ENCODE measurements at places on chromosomes 4 and X.
A peak's percentile ranks its signal among the peaks of the same experiment; 100 is the strongest.

GRCh38 chr4:152079543-152080293, 318.9 kb upstream of the GATB start:
- peak; percentile 64 for DNase-seq

DNA sequence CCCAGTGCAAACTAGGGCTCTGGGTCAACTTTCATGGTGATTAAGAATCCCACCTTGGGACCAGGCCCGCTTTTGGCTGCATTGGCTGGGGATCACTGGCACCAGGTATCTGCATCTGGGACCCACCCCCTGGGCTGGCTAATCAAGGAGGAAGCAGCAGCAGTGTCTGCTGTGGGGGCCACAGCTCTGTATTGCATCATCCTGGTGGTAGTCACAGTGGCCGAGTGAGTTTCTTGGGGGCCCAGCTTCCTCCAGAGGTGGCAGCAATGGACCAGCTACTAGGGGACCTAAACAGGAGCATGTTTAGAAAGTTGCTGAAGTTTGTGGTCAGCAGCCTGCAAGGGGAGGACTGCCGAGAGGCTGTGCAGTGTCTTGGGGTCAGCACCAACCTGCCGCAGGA, 15.7 kb downstream of the LNX1 start:
- DNase-seq, result no peak

DNA sequence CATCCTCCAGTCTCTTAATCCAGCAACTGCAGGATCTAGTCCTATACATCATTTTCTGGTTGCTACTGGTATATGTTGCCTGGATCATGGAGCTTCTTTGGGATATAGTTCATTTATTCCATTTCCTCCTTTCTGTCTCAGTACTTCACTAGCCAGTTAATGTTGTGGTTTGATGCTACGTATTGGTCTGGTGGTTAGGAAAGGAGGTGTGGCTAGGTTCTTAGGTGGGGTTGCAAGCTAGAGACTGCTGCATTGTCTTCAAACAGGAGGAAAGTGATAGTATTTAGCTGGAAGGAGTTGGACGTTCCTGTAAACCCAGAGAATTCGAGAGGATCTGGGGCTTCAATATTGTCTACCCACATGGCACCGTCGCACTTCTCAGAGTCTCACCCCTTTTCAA, 129.5 kb downstream of the SNCA start:
- DNase-seq, result no peak

- no peak for DNase-seq
Observed at GRCh38 chr4:120916937-120917336, 5.6 kb downstream of the PRDM5 start.

- no peak for DNase-seq
Observed at GRCh38 chr4:188031751-188032150, 36.2 kb downstream of the ZFP42 start.

DNA sequence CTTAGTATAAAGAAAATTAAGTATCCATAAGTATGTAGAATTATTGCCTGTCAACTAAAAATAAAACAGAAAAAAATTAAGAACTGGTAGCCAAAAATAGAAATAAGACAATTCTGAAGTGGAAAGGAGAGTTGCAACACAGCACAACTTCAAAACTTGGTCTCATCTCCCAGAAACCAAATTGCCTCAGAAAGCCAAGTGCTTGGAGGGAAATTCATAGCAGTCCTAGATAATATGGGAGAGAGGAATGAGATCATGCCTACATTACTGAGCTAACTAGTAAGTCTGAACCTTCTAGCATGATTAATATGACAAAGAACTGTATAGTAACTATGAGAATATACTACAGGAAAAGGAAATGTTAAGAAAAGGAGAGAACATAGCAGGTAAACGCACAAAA, 256.5 kb downstream of the LDB2 start:
- DNase-seq, result no peak

DNA sequence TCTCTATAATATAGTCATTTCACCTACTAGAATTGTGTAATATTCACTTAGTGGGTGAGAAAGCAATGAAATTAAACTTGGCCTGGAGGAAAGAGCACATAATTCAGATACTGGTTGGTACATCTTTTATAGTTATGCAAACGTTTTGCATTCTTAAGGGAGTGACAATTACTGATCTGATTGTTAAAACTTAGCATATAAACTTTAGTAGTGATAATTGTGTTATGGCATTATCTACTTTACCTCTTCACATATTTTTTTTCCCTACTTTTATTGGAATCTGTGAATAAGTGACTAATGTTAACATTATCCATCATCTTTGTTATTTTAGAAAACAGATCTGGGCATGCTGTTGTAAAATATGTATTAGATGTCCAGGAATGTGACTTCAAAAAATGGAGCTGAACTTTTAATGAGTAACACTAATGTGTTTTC, 217.4 kb upstream of the GIMD1 start:
- DNase-seq, result no peak

DNA sequence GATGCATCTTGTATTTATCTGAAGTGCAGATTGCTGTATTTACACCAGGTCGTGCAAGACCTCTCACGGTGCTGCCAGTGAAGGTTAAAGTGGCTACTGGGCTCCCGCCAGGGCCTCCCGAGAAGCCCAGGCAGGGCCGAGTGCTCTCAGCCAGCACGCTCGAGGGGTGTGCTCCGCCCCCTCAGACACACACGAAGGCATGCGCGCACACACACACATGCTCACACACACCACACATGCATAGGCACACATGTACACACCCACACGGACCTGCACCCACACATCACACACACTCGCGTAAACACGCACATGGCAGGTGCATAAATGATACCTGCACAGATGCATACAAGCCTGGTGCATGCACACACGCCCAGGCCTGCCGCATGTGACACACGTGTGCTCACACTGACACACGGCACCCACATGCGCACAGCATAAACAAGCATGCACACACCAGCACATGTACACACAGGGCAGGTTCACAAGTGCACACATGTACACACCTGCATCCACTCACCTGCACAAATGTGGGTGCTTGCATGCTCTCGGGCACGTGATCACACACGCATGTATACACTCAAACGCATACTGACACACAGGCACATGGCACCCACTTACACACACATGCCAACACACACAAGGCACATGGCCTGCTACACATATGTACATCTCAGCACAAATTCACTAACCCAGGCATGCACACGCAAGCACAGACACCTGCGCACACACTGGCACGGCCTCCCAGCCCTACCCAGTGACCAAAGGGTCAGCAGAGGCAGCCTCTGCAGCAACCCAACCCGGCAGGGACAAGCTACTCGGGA, 71.6 kb downstream of the FAM53A start:
- no peak for DNase-seq
